ENCODE measurements at places on chromosomes 7 and 10.

DNA sequence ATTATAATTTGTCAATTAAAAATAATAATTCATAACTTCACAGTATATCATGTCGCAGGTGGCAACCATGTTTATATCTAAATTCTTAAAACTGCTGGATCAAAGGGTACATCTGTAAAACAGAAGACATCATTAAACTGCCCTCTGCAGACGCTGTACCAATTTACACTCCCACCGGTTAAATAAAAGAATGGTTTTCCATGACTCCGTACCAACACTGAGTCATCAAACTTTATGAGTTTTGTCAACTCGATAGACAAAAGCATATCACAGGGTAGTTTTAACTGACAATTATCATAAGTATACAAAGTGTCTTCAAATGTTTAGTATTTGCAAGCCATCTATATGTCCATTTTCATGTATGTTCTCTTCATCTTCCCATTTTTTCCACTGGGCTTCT lies 5.7 kb upstream of the GSTK1 start:
- DNase-seq = no peak

DNA sequence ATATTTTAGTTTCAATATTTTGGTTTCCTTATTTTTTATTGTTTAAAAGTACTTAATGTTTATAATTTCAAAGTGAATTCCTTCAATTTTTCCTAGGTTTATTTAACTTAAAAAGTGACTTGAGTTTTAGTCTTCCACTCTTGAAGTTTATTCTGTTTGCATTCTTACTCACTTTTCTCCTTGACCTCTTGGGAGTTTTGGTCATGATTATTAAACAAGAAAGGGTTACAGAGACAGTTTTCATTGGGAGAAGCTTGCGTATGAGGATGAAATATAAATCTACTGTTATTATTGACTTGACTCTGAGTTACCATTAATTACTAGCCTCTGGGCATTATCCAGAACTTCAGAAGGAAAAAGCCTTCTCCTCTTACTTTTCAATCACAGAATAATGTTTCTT lies 216.0 kb downstream of the BMPER start:
- no peak for DNase-seq

GRCh38 chr7:32020551-32021159 lies 49.6 kb downstream of the PDE1C start:
- DNase-seq = no peak

GRCh38 chr10:99598011-99598410 lies 22.2 kb downstream of the SLC25A28 start:
- no peak for DNase-seq

DNA sequence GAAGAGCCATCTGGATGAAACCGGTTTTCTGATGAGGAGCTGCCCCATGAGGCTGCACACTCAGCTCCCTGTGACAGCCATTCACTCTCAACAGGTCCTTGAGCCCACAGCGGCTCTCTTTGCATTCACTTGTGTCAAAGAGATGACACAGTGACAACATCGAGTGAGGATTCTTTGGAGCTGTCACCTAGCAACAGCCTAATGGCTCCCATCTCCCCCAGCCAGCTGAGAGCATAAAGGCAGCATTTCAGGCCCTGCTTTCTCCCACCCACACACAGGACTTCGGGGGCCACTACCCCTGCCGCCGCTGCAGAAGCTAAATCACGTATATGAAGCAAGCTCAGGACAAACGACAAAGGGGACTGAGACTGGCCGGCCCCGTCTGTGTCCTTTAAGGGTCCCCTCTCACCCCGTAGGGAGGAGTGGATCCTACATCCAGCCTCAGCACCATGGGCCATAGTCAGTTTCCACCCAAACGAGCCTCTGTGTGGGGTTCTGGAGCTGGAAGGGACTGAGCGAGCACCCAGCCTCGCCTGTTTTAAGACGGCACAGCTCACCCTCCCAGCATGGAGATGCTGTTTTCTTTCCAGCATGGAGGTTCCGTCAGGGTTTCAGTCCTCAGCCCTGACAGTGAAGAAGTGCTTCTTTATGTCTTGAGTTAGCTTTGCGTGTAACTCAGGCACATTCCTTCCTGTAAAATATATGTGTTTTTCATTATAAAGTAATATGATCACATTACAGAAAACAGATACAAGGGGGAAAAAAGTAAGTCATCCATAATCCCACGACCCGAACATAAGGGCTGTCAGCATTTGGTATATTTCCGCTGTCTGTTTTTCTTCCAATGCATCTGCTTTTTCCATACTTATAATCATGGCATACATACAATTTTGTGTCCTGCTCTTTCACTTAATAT lies 4.9 kb downstream of the CPA4 start:
- no peak for DNase-seq

DNA sequence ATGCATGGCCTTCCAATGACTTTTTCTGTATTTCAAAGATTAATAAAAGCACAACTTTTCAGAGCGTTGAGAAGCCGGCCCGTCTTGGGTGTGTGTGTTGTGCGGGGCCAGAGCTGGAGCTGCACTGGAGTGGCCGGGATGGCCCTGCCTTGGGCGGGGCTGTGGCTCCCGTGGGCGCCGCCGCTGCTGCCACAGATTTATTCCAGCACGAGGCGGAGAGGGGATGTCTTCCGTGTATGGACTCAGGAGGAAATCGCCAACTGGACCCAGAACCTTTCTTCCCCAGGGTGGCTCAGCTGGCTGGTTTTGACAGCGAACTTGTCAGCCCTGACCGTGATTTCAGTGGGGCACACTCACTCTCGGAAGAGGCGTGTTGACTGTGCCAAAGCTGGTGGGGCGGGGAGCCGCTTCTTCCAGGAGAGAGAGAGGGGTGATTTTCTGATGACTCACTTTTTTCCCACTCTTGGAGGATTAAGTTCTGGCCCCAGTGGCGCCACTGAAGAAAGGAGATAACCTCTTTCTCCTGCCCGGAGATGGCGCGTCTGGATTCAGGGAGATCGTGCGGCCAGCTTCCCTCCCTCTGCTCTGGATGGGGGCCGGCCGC lies 72.4 kb downstream of the DNAJB6 start:
- DNase-seq = no peak

DNA sequence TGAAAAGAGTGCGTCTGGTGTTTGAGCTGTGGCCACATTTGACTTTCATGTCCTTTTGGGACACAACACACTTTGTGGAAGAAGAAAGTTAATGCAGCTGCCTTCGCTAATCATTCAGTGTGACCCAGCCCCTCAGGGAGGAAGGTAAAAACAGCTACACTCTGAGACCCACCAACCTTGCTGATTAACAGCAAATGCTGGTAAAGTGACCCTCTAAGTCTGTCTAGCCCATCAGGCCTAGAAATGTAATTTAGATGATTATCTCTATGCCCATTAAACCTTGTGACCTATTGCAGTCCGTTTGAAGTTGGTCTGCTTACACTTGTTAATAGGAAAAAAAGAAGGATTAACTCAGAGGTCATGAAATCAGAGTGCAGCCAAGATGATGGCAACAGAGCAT lies 161.9 kb upstream of the WNT16 start:
- no peak for DNase-seq

DNA sequence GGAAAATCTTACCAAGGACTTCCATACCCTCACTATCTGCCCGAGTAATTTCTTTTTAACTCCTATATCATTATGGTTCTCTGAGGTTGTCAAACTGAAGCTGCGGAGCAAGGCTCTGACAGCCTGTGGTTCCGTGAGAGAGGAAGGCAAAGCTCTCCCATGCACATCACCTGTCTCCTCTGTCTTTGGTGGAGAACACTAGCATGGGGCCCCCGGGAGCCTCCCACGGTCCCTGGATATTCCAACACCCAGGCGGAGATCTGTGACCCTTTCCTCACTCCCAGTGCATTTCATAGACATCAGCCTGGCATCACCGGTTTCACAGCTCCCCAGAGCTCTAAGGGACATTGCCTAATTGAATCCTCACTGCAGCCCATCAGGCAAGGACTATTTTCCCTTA lies 10.4 kb downstream of the RBP4 start:
- DNase-seq = no peak

GRCh38 chr10:22874189-22874854 lies 53.5 kb upstream of the ARMC3 start:
- no peak for DNase-seq

DNA sequence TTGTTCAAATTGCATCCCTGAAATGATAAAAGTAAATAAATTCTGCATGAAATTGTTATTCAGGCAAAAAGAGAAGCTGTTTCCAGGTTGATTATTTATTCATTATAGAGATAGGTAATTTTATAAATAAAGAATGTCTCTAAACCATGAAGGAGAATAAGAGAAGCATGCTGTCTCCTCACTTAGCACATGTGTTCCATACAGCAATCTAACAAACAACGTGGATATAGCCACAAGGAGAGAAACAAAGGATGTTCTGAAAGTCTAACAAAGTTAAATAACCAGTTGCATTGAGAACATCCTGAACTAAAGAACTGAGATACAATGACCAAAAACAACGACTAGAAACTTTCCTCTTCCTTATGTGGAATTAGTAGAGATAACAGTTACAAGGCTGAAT lies 50.8 kb downstream of the NEBL start:
- no peak for DNase-seq

DNA sequence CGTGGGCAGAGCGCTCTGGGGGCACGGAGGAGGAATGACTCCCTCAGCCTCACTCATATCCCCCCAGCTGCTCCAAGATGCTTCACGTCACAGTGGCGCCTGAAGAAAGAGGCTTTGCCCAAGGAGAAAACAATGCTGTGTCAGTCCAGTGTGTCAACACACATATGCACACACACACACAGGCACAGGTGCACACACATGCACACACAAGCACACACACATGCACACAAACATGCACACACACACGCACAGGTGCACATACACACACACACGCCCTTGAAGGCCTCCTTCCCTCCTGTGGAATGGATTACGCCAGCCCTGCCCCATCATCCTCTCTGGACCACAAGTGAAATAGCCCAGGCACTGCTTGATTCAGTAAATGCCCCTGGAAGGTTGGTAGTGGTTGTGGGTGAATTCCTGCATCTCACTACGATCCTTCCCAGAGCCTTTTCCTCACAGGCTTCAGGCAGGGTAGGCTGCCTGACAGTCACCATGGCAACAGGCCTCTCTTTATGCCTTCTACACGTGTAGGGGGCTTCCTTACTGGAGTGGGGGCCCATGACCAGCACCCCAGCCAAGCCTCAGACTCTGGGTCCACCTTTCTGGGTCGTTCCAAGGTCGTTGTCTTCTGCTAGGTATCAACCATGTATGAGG lies 371.5 kb upstream of the PODXL start:
- DNase-seq = no peak

GRCh38 chr10:102280397-102281101 lies 35.2 kb downstream of the GBF1 start:
- DNase-seq = no peak

GRCh38 chr10:119621078-119621384 lies 24.3 kb upstream of the TIAL1 start:
- no peak for DNase-seq

GRCh38 chr10:19606968-19607367 lies 209.3 kb upstream of the PLXDC2 start:
- DNase-seq = no peak

DNA sequence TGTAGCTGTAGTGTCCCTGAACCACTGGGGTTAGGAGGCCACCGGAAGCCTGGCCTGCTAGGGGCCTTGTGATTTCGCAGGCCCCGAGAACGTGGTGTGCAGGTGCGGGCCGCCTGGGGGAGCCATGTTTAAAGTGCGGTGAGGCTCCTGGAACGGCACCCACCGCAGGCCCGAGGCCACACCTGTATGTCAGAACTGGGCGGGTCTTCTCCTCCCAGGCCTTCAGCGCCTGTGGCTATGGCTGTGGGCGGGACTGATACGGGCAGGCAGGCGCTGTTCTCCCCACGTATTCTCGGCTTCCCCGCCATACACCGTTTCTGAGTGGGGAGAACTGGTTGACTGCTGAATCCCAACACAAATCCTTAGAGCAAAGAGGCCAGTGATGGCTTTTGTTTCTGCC lies 74.8 kb downstream of the DNAJB6 start:
- no peak for DNase-seq

GRCh38 chr7:106823631-106824030 lies 41.5 kb upstream of the PIK3CG start:
- no peak for DNase-seq

All from activated naive CD4-positive, alpha-beta T cell treated with anti-CD3 and anti-CD28 coated beads, Interleukin-2, amount 50 U/mL, for 16 hours (primary cell).